ENCODE measurements at places on chromosomes 6 and 20. TPM values are rescaled to one million over a fixed set of nuclear protein-coding genes. Genes with fewer than 3 reads are reported as not detected.

The OLIG3 gene
- polyA plus RNA-seq: not detected

The VGLL2 gene
- 74.4 TPM for polyA plus RNA-seq

The RAET1L gene
- 0.16 TPM for polyA plus RNA-seq

DNA sequence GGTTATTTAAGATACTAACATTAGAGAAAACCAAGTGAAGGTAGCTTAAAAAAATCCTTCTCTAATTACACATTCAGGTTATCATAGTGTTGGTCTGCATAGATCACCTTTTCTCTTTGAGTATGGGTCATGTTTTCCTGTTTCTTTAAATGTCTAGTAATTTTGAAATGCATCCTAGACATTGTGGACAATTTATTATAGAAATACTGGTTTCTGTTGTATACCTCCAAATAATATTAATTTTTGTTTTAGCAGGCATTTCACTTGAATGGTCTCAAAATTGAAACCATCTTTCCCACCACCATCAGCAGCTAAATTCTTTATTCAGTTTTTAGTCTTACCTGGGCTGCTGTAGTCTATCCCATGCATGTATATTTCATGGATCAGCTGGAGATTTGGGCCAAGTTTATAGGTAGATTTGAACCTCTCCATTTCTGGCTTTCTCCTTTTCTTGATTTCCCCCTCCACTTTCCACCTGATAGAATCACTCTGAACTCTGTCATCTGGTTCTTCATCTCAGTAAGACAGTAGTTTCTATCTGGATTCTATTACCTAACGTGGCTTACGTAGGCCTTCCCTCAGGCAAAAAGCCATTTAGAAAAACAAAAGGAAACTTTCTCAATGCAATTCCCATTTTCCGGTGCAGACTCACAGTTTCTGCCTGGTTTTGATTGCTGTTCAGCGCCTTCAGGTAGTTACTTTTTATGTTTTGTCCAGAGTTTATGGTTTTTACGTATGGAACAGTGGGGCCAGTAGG is 52.3 kb downstream of the ZFAND3 start:
- DNase-seq: no peak

DNA sequence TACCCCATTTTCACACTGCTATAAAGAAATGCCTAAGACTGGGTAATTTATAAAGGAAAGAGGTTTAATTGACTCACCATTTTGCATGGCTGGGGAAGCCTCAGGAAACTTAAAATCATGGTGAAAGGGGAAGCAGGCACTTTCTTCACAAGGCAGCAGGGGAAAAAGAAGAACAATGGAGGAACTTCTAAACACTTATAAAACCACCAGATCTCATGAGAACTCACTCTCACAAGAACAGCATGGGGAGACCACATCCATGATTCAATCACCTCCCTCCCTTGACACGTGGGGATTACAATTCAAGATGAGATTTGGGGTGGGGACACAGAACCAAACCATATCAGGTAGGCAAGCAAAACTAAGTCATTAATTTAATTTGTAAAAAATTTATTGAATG is 343.2 kb downstream of the FRK start:
- DNase-seq: no peak

- no peak for DNase-seq
These were observed 92.3 kb downstream of the CDK19 start for GRCh38 chr6:110723017-110723416.

- DNase-seq: no peak
These were observed 208.8 kb downstream of the TSHZ2 start for GRCh38 chr20:53180928-53181362.

GRCh38 chr6:144343701-144344428 is 58.7 kb downstream of the UTRN start:
- no peak for DNase-seq

- no peak for DNase-seq
These were observed 6.5 kb downstream of the ELOVL5 start for GRCh38 chr6:53342217-53342616.

DNA sequence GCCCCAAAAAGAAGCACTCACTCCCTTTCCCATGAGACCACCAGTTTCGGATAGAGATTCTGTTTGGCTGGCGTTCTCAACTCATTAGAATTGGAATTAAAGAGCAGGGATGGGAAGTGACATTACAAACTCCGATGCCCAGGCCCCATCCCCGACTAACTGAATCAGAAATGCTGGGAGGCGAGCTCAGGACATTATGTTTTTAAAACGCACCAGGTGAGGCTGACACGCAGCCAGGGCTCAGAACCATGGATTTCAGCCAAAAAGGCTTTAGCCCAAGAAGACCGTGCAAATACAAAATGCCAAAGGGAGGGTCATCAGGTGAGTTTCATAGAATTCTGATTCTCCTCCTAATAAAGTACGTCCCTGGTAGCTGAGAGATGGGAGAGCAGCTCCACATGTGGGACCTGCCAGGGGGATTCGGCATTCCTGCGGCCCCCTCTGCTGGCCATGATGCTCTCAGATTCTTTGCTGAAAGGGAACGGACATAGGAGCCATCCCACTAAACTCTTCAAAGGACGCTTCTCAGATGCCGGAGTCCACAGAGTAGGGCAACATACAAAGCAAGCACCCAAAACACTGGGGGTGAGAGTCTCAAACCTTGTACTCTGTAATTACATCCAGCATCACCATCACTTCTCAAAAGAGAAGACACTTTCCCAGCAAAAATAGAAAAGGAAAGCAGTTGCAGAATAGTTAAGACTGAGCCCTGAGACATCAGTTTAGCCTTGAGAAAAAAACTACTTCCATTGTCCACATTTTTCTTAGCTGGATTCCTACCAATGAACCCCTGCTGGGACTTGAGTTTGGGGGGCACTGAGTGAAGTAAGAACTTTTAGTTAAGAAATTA is 205.2 kb downstream of the BMP7 start:
- peak; percentile 35 for DNase-seq

GRCh38 chr20:12068121-12068520 is 150.4 kb downstream of the BTBD3 start:
- no peak for DNase-seq

DNA sequence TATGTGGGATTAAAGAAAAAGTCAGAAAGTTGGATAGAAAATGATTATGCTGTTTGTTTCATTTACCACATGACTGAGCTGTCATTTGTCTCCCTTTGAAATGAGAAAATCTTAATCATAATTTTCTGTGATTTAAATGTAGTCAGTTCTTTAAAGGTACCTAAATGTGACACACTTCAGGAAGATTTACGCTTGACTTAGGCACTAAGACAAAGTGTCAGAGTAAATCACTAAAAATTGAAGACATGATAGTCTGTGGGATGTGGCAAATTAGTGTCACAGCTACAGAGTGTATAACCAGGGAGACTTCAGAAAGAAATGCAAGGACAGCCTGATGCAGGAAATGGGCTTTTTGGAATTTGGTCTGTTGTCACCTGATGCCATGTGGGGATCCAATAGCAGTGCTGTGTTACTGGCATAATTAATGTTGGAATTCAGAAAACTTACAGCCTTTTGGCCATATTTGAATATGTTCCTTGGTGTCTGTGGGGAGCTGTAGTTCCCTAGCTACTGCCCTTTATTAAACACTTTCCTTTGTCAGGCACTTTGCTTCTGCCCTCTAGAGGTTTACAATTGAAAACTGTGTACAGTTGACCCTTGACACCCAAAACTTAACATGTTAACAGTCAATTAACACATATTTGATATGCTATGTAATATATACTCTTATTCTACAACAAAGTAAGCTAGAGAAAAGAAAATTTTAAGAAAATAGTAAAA is 493.8 kb downstream of the UTRN start:
- no peak for DNase-seq

- no peak for DNase-seq
These were observed 203.0 kb downstream of the QKI start for GRCh38 chr6:163617549-163617948.

- no peak for DNase-seq
These were observed 1.4 kb downstream of the PREP start for GRCh38 chr6:105401247-105402089.

DNA sequence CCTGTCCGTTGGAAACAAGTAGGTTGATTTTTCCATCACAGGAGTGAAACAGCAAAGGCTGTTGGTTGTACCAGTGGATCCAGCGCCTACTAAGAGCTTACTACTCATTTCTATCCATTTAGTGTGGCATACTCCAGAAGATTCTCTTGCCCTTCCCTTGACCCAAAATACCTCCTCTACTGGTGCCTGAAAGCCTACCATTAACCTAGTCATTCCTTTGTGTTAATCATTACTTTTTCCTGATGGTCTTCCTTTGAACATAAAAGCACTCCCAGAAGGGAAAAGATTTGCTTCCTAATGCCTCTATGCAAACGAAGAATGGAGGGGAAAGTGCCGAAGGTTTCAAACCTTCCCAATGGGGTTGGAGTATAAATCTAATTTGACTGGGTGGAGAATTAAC is 123.3 kb downstream of the QRSL1 start:
- no peak for DNase-seq
